Urinary bladder (tissue), 4 donors: ENCODE measurements at places on chromosomes 5 and 9. TPM values are rescaled to one million over a fixed set of nuclear protein-coding genes. Genes with fewer than 3 reads are reported as not detected.

Gene AQP7
- total RNA-seq = 1.9 TPM

DNA sequence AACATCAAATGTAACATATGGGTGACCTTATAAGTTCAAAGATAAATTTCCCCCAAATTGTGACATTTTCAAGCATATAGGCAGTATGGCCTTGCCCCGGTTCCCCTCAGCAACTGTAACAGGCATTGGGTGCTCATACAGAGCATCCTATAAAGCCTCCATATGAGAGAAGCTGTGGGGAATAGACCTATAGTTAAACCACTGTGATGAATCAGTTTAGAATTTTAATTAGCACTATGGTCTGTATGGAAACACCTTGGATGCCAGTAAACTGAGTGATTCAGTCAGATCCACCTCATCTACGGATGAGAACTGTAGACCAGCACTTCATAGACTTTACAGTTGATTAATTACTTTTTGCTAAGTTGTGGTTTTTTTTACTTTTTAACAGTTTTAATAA, 79.4 kb downstream of the ERCC6L2 start:
- DNase-seq = no peak

- DNase-seq = no peak
Observed at GRCh38 chr5:760363-761058, 24.0 kb downstream of the ZDHHC11B start.

Gene FRRS1L
- 7.8 TPM for total RNA-seq

DNA sequence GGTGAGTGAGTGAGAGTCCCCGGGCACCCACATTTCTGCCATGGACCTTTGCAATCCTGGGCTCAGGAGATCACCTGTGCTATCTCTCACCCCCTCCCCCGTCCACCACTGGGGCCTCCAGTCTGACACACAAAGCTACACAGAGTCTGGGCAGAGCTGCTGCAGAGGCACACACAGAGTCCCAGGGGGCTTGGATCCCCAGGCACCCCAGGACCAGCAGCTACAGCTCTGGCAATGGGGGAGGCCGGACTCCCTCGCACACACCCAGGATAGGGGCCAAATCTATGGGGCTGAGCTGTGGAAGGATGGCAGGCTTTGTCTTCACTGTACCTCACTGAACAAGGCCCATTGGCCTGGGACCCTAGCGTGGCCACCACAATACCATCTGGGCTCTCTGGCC, 328.8 kb downstream of the MAN2A1 start:
- no peak for DNase-seq

- no peak for DNase-seq
Observed at GRCh38 chr5:38458174-38458573, 98.3 kb downstream of the LIFR start.

- DNase-seq = no peak
Observed at GRCh38 chr9:75482566-75482965, 394.3 kb downstream of the OSTF1 start.

Gene PPP3R2
- total RNA-seq = 0.21 TPM

- DNase-seq = no peak
Observed at GRCh38 chr5:173850659-173851058, 37.5 kb upstream of the CPEB4 start.

Gene MEIKIN
- not detected for total RNA-seq

DNA sequence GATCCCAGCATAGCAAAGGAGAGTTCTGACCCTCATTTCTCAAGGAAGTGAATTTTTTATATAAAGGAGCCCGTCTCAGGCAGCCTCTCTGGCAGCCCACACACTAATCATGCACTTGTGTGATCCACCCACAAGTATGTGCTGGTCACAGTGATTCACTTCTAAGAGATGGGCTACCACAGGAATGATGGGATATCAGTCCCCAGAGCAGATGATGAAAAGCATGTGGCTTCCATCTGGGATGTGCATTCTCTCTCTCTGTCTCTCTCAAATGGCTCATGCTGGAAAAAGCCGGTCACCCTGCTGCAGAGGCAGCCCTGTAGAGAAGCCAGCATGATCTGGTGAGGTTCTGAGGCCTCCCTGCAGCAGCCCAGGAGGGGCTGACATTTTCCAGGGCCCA, 74.2 kb upstream of the ADCY2 start:
- DNase-seq = no peak

Gene PTGS1
- 98.8 TPM for total RNA-seq

GRCh38 chr9:91734371-91734981, 215.6 kb downstream of the ROR2 start:
- DNase-seq = no peak

GRCh38 chr9:137073992-137074399, 3.3 kb upstream of the UAP1L1 start:
- no peak for DNase-seq

- DNase-seq = no peak
Observed at GRCh38 chr5:81023261-81023970, 63.3 kb downstream of the RASGRF2 start.

GRCh38 chr5:69167493-69167855, 524 bp downstream of the CCNB1 start:
- DNase-seq = no peak

- no peak for DNase-seq
Observed at GRCh38 chr5:111072949-111073682, 1.6 kb downstream of the TSLP start.

GRCh38 chr5:172951371-172952033, 7.7 kb upstream of the RPL26L1 start:
- no peak for DNase-seq

Gene MARCHF11
- total RNA-seq = 0.26 TPM

Gene AK8
- 1.0 TPM for total RNA-seq

GRCh38 chr5:68529581-68529980, 314.0 kb downstream of the PIK3R1 start:
- DNase-seq = no peak

DNA sequence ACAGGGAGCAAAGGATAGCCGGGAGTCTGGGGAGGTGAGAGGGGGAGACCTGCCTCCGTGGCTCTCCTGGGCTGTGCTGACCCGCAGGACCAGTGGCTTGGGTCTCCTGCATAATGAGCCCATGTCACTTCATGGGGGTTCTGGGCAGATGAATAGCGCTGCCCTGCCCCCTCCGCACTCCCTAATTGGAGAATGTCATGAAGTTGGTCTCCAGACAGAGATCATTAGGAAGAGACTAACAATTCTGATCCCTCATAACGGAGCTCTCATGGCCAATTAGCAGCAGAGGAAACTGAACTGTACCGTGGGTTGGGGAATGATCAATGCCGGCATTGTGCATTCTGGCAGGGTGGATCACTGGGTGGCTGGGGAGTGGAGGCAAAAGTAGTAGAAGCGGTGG, 186.1 kb downstream of the FSTL4 start:
- no peak for DNase-seq

DNA sequence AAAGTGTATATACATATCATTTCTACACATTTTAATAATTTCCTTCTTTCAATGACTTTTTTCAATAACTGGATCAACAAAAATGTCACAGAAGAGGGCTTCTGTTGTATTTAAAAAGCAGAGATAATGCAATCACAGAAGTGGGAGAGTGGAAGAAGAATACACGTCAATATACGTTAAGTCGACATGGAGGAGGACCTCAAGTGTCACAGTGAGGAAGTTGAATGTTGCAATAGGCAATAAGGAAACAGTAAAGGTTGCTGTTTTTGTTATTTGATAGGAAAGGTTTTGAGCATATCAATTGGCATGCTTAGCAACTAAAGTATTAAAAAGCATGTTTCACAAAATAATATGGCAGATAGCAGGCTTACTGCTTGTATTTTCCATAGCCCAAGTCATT, 184.0 kb upstream of the NR4A3 start:
- no peak for DNase-seq

Gene DBH
- 0.79 TPM for total RNA-seq
